Osteocyte (in vitro differentiated cells): ENCODE measurements at places on chromosomes 7 and 10.

DNA sequence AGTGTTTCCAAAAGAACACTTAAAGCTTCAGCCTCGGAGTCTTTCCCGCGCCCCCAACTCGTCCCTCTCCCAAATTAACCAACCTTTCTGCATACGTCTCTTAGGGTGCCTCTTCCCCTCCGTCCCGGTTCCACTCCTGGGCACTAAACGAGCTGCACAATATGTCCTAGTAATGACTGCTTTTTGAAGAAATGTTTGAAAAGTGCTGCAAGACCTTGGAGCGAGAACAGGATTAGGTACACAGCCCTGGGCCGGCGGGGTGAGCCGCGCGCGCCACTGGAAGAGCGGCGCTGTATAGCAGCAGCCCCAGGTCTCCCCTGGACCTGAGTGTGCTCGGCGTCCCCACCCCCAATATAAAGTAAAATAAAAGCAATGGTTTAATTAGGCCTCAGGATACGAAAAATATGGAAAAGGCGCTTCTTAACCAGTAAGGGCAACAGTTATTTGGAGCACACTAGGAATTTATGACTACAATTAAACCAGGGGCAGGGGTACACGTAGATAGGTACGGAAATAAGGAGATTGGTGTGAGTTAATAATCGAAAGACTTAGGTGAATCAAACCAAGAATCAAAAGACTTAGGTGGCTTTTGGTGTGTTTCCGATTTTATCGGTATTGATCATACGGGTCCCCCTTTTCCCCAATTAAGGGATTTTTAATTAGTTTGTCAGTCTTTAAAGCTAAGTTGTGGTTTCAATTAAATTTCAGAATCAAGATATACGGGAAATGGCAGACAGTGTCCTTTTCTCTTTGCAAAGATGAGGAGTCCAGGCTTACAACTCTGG is 1.9 kb downstream of the TET1 start:
- DNase-seq, result no peak

DNA sequence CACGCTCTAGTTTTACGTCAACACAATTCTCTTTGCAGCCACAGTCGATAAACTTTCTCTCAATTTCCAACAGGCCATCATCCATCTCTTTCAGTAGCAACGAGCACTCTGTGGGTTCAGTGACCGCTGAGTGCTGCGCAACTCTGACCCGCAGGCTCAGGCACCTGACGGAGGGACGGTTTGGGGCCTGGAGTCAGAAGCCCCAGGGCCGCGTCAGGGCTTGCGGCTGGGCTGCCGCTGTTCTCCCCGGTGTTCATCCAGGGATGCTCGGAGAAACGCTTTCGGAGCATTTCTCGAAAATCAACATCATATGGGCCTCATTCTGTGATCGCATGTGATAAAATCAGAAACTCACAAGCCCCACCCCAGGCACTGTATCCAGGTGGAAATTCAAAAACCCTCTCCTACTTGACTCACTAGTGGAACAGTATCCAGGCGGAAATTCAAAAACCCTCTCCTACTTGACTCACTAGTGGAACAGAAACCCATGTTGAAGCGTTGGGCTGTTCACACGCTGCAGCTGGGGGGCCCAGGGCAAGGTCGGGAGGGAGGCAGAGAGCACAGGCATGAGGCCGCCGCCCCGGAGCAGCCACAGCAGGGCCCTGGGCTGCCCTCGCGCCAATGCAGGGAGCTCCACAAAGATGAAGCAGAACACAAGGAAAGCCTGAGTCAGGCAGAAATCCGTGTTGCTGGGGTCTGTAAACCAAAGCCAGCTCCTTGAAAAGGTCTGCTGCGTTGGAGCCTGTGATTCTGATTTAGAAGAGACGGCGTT is 73.3 kb upstream of the NKX6-2 start:
- no peak for DNase-seq

GRCh38 chr7:27677912-27678612 is 15.4 kb upstream of the HIBADH start:
- DNase-seq, result no peak

DNA sequence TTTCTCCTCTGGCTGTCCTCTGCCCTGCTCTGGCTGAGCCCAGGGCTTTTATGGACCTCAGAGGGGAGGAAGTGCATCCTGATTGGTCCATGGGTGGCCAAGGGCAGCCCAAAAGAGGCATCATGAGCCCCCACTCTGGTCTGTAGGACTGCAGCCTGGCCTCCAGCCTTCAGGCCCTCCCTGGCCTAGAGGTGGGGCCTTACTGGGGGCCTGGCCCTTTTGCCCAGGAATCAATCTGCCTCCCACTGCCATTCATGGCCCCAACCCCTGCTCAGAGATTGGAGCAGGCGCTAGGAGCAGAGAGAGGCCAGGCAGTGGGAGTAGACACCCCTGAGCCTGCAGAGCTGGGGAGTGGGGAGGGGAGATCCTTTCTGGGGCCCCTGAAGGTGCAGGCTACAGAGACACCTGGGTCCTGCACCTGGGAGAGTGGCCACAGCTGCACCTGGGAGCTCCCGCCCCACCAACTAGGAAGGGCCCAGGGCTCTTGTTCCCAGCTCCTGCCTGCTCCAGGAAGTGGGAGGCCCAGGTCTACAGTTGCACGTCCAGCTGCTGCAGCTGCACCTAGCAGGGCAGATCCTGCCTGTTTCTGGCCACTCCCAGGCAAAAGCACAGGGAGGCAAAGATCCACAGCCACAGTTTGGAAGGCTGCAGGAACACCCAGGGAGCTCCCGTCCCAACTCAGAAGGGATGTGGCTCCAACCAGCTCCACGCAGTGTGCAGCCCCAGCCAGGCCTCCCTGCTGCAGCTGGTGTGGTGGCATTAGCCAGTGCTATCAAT is 6.4 kb upstream of the DYNC2I1 start:
- no peak for DNase-seq

DNA sequence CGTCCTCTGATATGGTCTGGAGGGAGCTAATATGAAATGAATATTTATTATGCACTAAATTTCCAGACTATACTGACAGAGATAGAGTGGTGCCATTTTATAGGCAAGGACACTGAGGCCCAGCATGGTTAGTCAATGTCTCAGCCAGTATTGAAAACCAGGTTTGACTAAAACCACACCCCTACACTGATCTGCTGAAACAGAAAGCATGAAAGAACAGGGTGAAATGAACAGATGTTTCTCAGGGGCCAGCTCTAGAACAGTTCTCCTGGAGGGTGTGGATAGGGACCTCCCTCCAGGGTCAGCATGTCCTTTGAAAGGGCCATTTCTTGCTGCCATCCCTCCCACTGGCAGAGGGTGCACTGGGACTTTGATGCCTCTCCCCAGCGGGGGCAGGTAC is 700.5 kb downstream of the GRID1 start:
- peak; percentile 40 for DNase-seq
